Cerebellar nuclear complex (tissue), 1 donor: ENCODE measurements at places on chromosomes 3 and 15.

DNA sequence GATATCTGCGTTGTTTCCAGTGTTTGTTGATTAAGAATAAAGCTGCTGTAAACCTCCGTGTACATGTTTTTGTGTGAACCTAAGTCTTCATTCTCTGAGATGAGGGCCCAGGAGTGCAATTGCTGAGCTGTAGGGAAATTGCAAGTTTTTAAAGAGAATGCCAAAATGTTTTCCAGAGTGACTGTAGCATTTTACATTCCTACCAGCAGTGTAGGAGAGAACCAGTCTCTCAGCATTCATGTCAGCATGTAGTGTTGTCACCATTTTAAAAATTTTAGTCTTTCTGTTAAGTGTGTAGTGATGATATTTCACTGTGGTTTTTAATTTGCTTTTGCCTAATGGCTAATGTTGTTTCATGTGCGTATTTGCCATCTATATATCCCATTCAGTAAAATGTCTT lies 3.4 kb upstream of the MGLL start:
- no peak for DNase-seq

DNA sequence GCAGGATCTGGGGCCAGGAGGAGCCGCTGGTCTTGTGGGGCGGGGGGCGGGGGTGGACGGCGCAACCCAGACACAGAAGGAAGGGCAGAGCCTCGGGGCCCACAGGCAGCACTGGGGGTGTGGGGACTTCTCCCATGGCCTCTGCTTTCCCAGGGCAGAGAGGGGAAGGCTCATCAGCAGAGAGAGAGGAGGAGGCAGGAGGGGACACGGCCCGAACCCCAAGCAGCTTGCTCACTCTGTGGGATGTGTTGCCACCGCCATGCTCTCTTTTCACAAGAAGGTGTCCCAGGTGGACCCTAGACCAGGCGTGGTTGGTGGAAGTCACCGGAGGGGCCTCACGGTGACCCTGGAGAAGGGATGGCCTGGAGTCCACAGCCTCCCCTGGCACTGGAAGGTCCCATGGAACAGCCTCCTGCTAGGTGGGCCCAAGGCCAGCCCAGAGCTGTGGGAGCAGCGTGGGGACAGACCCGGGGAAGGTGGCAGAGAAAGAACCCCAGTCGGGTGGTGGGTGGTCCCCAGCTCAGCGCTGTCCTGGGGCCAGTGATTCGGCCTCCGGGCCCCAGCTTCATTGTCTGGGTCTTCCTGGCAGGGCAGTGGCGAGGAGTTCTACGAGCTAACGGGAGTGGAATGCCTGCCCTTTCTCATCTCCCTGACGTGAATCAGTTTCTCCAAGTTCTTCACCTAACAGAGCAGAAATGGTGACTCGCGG lies 46.8 kb upstream of the PCSK6 start:
- DNase-seq = no peak

GRCh38 chr3:14726441-14726780 lies 51.5 kb downstream of the C3orf20 start:
- no peak for DNase-seq

GRCh38 chr3:42192334-42193200 lies 73.4 kb downstream of the CCK start:
- no peak for DNase-seq

DNA sequence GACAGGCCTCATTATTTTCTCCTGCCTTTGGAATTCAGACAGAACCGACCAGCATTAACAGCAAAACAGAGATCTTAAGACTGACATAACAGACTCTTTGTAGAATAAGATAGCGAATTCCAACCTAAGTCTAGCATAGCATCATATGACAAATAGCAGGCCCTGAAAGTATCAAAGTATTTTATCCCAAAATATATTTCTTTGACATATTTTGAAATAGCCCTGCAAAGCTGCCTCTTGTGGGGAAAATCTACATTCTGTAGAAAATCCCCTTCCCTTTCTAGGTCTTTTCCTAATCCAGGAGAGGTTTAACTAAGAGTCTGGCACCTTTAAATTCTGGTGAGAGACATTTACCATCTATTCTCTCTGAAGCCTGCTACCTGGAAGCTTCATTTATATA lies 34.4 kb upstream of the STRIT1 start:
- no peak for DNase-seq

DNA sequence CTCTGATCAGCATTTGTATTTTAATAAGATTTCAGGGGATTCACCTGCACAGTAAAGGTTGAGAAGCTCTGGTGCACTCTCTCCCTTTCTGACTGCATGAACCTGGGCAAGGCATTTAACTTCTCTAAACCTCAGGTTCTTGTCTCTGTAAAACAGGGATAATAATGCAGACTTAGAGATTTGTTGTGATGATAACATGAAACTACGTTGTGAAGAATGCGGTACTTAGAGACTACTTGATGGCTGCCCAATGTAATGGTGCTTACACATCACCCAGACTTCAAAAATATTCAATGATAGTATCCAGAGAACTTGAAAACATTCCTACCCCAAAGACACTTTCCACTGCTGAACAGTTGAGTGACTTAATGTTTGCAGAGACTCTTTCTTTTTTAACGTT lies 19.8 kb upstream of the TNFSF10 start:
- DNase-seq = no peak

DNA sequence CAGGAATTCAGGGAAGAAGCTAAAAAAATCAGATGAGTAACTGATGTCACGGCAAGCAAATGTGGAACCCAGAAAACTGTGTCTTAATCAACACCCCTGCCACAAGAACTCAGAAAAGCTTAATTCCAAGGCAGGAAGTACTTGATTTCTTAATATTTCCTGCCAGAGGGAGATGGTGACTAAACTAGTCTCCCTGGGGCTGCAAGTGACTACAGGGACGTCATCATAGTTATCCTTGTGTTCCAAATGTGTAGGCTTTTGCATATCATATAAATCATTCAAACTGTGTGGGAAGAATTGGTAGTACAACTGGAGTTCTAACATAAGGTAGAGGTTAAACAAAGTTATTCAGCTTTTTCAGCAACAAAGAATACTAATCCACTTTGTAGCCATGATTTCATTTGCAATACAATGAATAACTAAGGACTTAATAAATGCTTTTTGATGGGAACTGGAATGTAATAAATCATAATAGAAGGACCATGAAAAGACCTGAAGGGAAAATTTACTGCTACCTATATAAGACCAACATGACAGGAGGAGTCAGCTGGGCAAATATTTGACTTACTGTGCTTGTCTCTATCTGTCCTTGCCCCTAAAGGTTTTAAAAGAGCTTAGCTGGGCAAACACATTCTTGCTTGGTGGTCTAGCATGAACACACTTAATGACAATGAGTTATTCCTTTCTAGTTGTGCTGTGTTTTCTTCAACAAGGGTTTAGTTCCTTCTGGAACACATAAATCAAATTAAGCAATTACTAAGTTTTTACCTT lies 76.0 kb upstream of the NECTIN3 start:
- DNase-seq = no peak

DNA sequence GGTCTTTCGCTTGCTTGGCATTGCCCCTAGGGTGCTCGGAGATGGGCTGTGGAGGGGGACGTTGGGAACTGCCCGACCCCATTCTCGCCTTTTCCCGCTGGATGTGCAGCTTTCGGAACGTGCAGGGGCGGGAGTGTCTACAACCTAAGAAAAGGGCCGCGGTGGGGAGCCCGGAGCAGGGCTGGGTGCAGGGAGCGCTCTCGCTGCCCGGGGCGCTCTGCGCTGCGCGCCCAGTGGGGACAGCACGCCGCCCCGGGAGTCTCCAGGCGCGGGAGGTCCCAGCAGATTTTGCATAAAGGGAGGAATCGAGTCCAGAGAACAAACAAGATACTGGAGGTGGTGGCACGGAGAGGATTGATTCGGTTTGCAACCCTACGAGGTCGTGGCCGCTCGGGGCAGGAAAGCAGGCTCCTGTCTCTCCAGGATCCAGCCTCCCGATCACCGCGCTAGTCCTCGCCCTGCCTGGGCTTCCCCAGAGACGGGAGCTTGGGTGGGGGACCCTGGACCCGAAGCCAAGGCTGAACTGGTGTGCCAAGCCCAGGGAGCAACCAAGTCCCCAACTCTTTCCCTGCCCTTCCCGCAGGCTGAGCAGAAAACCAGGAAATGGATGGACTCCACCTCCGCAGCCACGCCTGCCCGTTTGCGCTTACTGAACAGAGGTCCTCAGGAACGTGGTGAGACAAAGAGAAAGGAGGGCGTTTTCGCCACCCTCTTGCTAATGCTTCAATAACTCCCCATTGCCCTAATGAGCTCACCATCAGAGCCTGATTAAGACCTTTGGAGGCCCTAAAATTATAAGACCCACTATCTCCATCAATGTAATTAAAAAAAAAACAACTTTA lies 59.7 kb downstream of the NOX5 start:
- peak; percentile 70 for DNase-seq

- no peak for DNase-seq
Observed at GRCh38 chr3:105555206-105555605, 188.5 kb downstream of the ALCAM start.

GRCh38 chr3:195098741-195099525 lies 172.0 kb downstream of the XXYLT1 start:
- no peak for DNase-seq

GRCh38 chr3:38247366-38248035 lies 18.1 kb upstream of the SLC22A13 start:
- DNase-seq = peak; percentile 68

DNA sequence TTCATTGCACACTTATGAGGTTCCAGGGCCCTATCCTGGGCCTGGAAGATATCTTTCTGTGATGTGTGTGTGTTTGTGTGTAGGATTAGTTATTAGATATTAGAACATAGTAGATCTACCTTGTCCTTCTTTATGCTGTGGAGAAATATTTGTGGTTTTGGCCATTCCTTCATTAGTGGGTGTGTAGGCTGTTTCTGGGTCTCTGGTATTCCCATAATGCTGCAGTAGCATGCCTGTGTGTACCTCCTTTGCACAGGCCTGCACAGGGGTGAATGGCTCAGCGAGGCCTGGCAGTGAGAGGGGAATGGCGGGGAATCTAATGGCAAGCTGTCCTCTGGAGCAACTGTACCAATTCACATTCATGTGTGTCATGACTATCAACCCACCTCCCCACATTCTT lies 125.8 kb upstream of the MRPS22 start:
- DNase-seq = no peak

DNA sequence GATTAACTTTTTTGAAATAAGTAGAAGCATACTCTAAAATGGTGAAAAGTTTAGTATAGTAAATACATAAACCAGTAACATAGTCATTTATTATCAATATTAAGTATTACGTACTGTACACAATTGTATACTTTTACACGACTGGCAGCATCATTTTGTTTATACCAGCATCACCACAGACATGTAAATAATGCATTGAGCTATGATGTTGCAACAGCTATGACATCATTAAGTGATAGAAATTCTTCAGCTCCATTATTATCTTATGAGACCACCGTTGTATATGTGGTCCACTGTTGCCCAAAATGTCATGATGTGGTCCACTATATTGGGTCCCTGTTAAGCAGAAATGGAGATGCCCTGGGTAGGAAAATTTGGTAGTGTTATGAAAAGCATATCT lies 51.3 kb downstream of the DRD3 start:
- DNase-seq = no peak

DNA sequence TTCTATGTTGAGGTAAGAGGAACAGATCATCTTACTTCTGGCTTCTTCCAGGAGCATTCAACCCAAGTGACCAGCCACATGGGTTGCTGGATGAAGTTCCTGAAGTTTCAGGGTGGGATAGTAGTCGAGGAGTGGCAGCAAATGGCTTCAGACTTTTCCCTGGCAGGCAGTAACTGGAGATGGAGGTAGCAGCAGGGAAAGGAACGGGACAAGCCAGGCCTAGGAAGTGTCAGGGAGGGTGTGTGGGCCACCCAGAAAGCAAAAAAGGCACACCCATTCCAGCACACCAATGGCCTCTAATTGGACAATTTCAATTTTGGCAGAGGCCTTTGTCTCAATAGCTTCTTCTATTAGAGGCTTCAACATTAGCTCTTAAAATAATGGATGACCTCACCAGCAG lies 498.6 kb upstream of the ATP11B start:
- DNase-seq = no peak

DNA sequence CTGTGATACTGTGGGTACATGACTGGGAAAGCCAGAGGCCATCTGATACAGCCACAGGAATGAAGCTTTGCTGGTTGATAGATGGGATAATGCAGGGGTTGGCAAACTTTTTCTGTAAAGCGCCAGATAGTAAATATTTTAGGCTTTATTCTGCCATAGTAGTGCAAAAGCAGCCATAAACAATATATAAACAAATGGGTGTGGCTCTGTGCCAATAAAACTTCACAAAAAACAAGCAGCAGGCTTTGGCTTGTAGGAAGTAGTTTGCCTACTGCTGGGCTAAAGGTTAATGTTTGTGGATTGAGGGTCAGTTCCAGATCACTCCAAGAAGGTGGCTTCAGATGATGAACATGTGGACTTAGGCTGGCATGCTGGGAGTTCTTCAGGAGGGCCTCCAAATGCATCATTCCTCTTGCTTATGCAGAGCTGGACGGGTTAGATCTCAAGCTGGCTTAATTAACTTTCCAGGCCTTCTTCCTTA lies 305.7 kb downstream of the RPLP1 start:
- DNase-seq = no peak

- DNase-seq = no peak
Observed at GRCh38 chr3:65093641-65094040, 405.8 kb upstream of the ADAMTS9 start.

- DNase-seq = no peak
Observed at GRCh38 chr3:157632075-157632474, 128.9 kb upstream of the VEPH1 start.

DNA sequence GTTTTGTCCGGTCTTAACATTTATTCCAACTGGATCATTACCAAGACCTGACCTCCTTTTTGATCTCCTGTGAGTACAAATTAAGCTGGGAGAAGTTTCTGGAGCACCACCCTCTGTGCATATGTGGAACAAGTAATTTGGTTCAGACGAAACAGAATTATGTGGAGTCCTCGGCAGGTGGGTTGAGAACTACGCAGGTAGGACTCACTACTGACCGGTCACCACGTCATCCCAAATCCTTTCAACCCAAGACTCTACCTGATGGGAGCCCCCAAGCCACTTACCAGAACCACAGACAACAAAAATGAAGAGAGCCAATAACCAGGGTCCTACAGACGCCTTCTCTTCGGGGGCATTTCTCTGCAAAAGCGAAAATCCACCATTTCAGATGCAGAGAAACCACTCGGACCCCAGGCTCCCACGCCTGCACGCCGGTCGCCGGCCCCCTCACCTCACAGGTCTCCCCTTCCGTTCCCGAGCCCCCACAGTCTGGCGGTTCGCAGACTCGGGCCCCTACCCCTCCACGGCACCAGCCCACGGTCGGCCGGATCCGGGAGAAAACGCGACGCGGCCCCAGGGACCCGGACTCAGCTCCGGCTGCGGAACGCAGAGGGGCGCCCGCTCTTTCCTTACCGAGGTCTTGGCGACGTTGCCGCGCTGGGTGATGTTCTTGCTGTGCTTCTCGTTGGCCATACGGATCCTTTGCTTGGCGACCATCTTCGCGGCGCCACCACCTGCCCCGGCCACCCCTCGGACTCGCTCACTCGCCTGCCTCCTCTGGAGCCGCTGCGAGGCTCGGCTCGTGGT lies 674 bp downstream of the SERP1 start:
- DNase-seq = no peak

GRCh38 chr3:59234884-59235633 lies 185.2 kb upstream of the CFAP20DC start:
- DNase-seq = peak; percentile 8

GRCh38 chr15:38024293-38025091 lies 90.1 kb downstream of the TMCO5A start:
- DNase-seq = no peak
